ENCODE measurements at places on chromosomes 5 and 9.

- DNase-seq = no peak
- no peaks in the 10 kb centered on the region for H3K4me1 ChIP-seq
- no peak overlapping the region for H3K27ac ChIP-seq
Observed at GRCh38 chr5:160788102-160788660, 63.8 kb downstream of the ATP10B start.

GRCh38 chr5:17182494-17182893 is 34.9 kb upstream of the BASP1 start:
- no peak overlapping the region for H3K4me3 ChIP-seq
- no peaks in the 10 kb centered on the region for H3K4me1 ChIP-seq
- H3K36me3 ChIP-seq = no peaks in the 10 kb centered on the region
- no peaks in the 10 kb centered on the region for H3K27me3 ChIP-seq
- DNase-seq = no peak

GRCh38 chr9:126773004-126773607 is 31.7 kb upstream of the ZBTB43 start:
- H3K27ac ChIP-seq = no peak overlapping the region
- H3K27me3 ChIP-seq = peaks cover 13% of the 10 kb centered on the region
- no peaks in the 10 kb centered on the region for H3K4me1 ChIP-seq
- no peaks in the 10 kb centered on the region for H3K36me3 ChIP-seq

DNA sequence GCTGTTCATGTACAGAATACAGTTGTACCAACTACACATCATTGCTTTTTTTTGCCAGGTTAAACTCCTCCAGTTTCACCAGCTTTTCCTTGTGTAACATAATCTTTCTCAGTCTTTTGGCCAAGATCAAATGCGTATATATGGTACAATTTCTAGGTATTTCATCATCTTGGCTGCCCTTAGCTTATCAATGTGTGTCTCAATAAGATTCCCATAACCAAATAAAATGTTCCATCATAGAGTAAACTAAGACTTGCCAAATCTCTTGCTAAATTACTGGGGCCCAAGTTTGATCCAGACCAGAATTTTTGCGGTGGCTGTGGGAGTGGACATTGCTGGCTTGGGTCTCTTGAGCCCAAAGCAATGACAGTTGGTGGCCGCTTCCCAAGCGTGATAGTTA is 24.3 kb upstream of the ERBIN start:
- no peak overlapping the region for H3K27ac ChIP-seq
- no peaks in the 10 kb centered on the region for H3K27me3 ChIP-seq
- no peaks in the 10 kb centered on the region for H3K4me1 ChIP-seq
- no peak for DNase-seq
- H3K36me3 ChIP-seq = no peaks in the 10 kb centered on the region

DNA sequence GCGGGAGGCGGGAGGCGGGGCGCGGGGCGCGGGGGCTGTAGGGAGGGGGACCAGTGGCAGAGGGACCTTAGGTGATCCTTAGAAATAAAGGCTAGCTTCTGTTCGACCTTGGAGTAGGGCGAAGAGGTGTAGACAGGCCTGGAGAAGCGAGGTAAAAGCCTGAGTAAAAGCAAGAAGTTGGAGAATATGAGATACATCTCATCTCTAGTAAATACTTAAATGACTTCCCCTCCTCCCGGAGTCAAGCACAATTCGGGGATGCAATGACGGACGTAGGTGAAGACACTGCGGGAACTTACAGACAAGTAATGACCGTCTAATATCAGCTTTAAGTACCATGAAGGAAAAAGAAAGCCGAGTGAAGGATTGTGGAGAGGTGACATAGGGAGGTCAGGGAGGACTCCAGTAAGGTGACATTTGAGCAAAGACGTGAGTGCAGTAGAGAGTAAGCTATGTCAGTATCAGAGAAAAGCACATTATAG is 466 bp downstream of the SMC2 start:
- H3K4me1 ChIP-seq = peaks cover 7% of the 10 kb centered on the region
- DNase-seq = no peak
- no peaks in the 10 kb centered on the region for H3K36me3 ChIP-seq
- peak overlapping the region; percentile 5 for H3K4me3 ChIP-seq

- H3K27ac ChIP-seq = no peak overlapping the region
- H3K4me1 ChIP-seq = peaks cover 12% of the 10 kb centered on the region
- no peak overlapping the region for H3K4me3 ChIP-seq
- peak; percentile 56 for DNase-seq
- H3K27me3 ChIP-seq = no peaks in the 10 kb centered on the region
- no peaks in the 10 kb centered on the region for H3K36me3 ChIP-seq
Observed at GRCh38 chr5:177312649-177313181, 1.0 kb upstream of the MXD3 start.
